ENCODE measurements at places on chromosomes 2 and 18.

GRCh38 chr2:37794717-37795116 is 123.3 kb upstream of the CDC42EP3 start:
- DNase-seq, result no peak

DNA sequence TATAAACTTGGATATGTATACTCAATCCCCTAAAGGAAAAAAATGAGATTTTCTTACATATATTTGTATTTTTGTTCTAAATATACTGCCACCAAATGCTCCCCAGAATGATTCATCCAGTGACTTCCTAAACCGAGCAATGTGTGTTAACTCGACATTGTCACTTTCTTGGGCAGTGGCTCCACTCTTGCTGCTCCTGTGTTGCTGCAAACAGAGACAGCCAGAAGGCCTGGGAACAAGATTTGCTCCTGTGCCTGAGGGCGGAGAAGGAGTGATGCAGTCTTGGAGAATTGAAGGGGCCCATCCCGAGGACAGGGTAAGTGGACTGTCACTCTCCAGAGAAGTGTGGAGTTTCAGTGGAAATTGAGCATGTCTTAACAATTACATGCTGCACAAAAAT is 32.7 kb downstream of the DSG4 start:
- DNase-seq, result no peak

DNA sequence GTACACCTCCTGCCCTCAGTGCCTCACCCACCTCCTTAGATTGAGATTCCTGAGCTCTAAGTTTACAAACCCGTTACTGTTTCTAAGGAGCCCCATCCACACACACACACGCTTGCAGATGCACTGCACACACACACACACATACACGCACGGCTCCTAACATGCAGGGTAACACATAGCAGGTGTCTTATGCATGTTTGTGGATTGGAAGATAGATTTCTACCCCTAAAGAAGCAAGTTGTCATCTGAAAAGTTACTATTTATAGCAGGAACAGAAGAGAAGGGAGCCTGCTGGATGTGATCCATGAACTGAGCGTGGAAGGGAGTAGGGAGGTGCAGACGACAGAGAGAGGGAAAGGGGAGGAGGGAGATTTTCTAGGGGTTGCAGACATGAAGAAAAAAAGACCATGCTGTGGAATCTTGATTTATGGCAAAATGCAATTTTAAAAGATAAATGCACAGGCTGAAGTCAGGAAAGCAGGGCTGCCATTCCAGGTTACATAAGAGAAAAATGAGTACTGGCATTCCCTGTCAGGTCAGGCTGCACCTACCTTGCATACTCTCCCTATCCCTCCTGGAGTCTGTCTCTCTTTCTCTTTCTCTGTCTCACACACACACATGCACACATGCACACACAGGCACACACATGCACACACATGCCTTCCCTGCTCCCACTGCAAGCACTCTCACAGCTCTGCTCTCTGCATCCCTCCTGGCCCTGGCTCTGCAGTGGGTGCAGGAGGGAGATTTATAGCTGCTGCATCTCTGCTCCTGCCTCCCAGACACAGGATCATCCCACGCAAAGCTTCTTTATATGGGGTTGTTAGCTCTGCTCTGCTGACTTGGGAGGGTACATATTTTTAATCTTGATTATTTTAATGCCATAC is 192.6 kb upstream of the MYT1L start:
- DNase-seq, result no peak

DNA sequence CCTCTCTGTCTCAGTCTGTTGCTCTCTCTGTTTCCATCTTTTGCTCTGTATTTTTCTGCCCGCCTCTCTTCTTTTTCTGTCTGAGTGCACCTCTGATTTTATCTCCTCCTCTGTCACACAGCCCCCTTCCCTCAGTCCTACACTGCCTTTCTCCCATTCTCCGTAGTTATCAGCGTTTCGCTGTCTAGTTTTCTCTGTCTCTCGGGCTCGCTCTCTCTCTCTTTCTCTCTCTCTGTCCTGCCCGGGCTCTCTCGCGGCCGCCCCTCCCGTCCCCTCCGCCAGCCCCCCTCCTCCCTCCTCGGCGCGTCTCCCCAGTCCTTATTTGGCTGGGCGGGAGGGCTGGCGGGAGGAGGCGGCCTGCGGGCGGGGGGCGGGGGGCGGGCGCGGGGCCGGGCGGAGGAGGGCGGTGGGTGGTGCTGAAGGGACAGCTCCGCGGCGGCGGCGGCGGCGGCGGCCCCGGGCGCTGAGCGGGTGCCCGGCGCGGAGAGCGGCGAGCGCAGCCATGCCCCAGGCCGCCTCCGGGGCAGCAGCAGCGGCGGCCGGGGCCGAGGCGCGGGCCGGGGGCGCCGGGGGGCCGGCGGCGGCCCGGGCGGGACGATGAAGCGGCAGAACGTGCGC is at the start of gene KCNK3:
Gene KCNK3, plus strand, starts transcription at position 444 of the 618 bp plus-strand sequence. Its CDS starts 154 bp downstream, at position 598.
- DNase-seq, result peak; percentile 17

DNA sequence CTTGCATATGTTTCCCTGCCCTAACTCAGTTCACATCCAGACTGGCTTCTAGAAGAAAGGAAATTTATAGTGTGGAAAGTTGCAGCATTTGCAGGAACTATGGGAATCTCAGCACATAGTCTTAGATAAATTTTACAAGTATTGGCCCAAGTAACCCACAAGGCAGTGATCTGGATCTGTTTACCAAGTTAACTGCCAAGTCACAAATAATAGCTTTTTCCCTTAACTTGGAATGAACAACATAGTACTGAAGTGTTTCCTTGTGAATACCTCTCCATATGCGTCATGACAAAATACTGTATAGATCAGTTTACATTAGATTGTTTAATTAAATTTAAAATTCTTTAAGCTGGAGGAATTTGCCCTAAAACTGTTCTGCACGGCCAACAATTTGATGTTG is 255.8 kb upstream of the EPAS1 start:
- DNase-seq, result no peak

- no peak for DNase-seq
Observed at GRCh38 chr2:27832396-27832795, 57.8 kb downstream of the RBKS start.

GRCh38 chr18:11948852-11949523 is 32.3 kb upstream of the IMPA2 start:
- no peak for DNase-seq

GRCh38 chr2:43100883-43101662 is 125.3 kb downstream of the ZFP36L2 start:
- DNase-seq, result no peak

- no peak for DNase-seq
Observed at GRCh38 chr2:176192351-176192750, 3.9 kb downstream of the HOXD1 start.

DNA sequence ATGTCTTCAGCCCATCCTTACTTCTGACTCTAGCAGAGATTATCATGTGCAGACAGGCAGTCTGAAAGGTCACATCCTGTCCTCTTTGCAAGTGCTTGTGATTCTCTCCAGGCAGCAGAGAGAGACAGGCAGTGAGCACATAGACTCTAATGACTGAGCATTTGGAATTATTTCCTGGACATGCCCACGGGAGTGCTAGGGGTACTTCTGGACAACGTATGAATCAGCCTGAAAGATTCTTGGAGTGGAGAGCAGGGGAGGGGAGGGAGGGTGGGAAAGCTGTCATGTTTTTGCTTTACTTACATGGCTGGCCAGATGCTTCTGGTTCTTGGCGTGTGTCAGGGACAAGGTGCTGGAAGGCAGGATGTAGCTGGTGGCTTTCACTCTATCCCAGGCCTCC is 150.6 kb downstream of the RIF1 start:
- no peak for DNase-seq

GRCh38 chr2:222319586-222320435 is 21.0 kb upstream of the PAX3 start:
- DNase-seq, result peak; percentile 13
